ENCODE measurements at places on chromosomes 5 and 9.

DNA sequence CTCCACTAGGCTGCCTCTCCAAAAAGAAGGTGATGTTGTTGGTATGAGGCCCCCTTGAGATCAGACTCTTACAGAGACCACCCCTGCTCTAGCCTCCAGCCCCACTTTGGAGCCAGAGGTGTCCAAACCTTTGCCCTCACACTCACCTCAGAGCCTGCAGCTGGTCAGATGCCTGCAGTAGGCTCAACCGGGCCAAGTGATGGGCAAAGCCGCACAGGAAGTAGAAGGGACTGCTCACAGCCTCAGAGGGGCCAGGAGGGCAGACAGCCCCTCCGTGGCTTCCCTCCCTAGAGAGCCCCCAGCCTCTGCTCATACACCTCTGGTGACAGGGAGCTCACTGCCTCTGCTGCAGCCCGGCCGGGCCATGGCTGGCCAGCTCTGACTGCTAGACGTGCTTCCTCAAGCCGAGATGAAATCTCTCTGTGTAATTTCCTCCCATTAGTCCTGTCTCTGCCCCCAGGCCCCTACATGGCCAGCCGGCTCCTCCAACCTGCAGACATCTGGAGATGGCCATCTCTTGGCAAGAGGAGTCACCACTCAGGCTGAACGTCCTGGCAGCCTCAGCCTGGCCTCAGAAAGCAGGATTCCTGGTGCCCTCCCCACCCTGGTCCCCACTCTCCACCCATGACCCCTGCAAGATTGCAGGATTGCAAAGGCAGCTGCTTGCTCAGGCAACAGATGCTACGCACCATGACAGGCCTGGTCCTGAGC is 7.3 kb upstream of the TCF7 start:
- DNase-seq, result no peak

GRCh38 chr5:134462047-134462575 is 50.4 kb upstream of the CDKN2AIPNL start:
- DNase-seq, result no peak

GRCh38 chr9:133786907-133787753 is 49.0 kb upstream of the SARDH start:
- DNase-seq, result no peak

GRCh38 chr9:107653263-107653821 is 163.8 kb upstream of the KLF4 start:
- DNase-seq, result no peak

GRCh38 chr9:125433461-125434011 is 171.9 kb downstream of the GAPVD1 start:
- peak; percentile 10 for DNase-seq

GRCh38 chr5:64789457-64789856 is 20.7 kb downstream of the CWC27 start:
- DNase-seq, result peak; percentile 53

All from fibroblast of the aortic adventitia (primary cell).